Activated CD4-positive, alpha-beta T cell treated with anti-CD3 and anti-CD28 coated beads, Interleukin-2, amount 50 U/mL, for 24 hours (primary cell): ENCODE measurements at places on chromosomes 7 and 10.

DNA sequence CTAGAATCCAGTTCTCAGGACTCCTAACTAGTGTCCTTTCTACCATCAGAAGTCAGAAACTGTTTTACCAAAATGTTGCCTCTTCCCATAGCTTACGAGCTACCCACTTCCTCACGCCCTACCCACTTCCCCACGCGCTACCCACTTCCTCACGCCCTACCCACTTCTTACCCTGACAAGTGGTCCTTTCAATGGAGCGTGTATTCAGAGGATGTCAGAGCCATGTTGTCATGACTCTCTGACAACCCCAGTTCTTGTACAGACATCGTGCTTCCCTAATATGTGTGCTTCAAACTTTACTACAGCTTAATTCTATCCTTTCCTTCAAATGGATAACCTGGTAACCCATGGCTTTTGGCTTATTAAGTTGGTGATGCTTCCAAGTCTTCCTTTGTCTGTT is 84.8 kb upstream of the PHF14 start:
- DNase-seq = no peak

- DNase-seq = no peak
These were observed 294.8 kb downstream of the MDFIC start for GRCh38 chr7:115216652-115217051.

DNA sequence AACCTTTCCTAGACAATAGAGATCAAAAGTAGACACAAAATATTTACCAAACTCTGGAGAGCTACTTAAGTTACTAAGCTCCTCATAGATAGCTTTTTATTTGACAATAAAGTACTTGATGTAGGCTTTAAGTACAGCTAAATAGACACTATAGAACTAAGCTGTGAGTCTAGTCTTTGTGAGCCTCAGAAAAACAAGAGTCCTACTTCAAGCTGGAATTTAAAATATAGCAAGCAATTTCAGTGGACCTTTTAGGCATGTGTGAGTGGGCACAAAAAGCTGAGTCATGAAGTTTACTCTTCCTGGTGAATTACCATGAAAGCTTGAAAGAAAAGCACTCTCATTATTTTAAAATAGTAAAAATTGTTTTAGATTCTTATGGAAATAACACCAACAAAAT is 76.1 kb downstream of the ADD3 start:
- no peak for DNase-seq

DNA sequence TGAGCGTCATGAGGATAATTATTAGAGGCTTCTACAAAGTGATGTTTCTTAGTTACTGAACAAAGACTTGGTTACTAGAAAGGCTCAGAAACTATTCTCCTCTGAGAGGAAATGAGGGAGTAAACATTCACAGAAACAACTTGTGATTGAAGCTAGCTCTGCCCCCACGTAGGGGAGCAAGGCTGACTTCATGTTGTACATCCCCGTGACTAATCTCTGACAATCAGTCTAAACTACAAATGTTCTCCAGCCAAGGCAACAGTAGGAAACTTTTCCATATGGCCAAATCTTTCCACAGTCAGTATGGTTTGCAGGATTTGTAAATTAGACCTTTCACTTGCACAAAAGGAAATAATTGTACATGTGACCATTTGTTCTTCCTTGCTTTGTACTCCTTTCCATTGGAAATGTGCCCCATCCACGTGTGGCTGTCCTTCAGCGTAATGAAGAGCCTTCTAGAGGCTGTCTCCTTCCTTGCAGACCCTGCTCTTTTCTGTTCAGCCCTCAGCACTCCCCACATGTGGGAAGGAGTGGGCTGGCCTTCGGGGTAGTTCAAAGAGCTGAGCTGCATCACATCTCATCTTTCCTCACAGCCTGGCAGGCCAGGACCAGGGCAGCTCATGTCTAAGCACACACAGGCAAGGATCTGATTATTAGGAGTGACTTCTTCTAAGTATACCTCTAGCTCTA is 93.5 kb downstream of the PCGF5 start:
- no peak for DNase-seq

GRCh38 chr7:135879233-135879632 is 97.9 kb downstream of the MTPN start:
- DNase-seq = no peak

DNA sequence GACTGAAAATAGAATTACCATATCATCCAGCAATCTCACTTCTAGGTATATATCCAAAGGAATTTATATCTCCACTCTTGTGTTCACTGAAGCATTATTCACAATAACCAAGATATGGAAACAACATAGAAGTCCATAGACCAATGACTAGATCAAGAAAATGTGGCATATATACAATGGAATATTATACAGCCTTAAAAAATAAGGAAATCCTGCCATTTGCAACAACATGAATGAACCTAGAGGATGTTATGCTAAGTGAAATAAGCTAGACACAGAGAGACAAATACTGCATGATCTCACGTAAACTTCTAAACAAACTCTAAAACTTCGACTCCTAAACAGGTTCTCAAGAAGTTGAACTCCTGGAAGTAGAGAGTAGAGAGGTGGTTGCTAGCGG is 254.5 kb downstream of the SKIDA1 start:
- DNase-seq = no peak
